Aorta (tissue), 5 donors: ENCODE measurements at places on chromosomes 3 and 15. TPM values are rescaled to one million over a fixed set of nuclear protein-coding genes. Genes with fewer than 3 reads are reported as not detected.
A peak's percentile ranks its signal among the peaks of the same experiment; 100 is the strongest.

Gene BFSP2
- total RNA-seq, result not detected

Gene SPSB4
- total RNA-seq, result 2.0 TPM

- DNase-seq, result peak; percentile 70
- no peak overlapping the region for H3K4me3 ChIP-seq
- no peaks in the 10 kb centered on the region for H3K36me3 ChIP-seq
Measured at GRCh38 chr3:186209810-186210752, 101.2 kb upstream of the ETV5 start.

- H3K27me3 ChIP-seq, result no peaks in the 10 kb centered on the region
- no peak for DNase-seq
- H3K27ac ChIP-seq, result peak overlapping the region; percentile 53
- no peaks in the 10 kb centered on the region for H3K36me3 ChIP-seq
- no peak overlapping the region for H3K4me3 ChIP-seq
- H3K4me1 ChIP-seq, result no peaks in the 10 kb centered on the region
Measured at GRCh38 chr15:88908697-88909621, 4.2 kb downstream of the MFGE8 start.

GRCh38 chr3:150238995-150239619 lies 169.0 kb upstream of the TSC22D2 start:
- no peaks in the 10 kb centered on the region for H3K27me3 ChIP-seq
- DNase-seq, result no peak
- H3K27ac ChIP-seq, result peak overlapping the region; percentile 34
- peaks cover 15% of the 10 kb centered on the region for H3K4me1 ChIP-seq
- no peak overlapping the region for H3K4me3 ChIP-seq

DNA sequence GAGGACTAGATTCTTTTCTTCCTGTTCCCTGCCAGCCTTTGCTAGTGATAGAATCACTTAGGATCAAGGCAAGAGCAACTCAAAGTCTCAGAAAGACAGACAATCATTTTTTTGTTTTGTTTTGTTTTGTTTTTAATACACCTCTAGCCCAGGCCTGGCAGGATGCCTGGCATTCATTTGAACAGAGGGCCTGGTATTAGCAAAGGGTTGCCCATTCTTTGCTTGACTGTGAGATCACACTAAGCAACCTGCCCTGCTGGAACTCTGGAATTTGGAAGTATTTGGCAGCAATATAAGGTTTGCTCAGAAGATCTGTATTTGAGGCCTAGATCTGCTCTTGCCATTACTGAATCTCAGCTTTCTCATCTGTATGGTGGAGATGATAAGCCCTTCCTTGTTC lies 21.8 kb upstream of the ATP13A5 start:
- no peaks in the 10 kb centered on the region for H3K27me3 ChIP-seq
- no peak overlapping the region for H3K27ac ChIP-seq
- H3K4me1 ChIP-seq, result no peaks in the 10 kb centered on the region

Gene FBXO40
- not detected for total RNA-seq
